ENCODE measurements at places on chromosomes 3 and 15.

DNA sequence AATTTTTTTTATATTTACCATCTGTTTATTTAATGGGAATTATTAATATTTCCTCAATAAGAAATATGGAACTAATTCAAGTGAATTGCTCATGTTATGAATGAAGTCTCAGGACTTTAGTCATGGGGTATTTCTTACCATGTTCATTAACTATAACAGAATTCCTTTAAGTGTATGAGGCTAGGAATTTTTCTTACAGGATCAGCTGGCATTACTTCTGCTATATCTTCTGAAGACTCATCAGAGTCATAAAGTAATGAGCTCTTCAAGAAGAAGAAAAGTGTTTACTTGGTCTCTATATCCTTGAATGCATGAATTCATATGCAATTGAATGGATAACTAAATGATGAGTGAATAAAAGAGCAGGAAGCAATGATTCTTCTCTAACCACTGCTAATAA lies 486.8 kb upstream of the THBS1 start:
- DNase-seq, result no peak

DNA sequence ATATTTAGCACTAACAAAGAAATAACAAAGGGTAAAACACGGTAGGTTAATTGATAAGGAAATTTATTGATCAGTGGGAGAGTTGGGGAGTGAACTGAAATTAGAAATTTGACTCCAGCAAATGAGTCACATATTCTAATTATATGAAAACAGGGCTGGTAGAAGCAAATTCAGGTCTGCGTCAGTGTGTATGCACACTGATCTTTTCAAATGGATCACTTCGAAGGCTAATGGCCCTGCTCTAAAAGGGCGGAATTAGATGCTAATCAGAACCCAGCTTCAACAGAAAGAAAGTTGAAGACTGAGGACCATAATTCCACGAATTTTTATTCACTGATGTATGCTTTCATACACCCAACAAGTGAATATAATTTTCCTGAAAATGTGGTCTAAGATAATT lies 762.4 kb upstream of the DPPA4 start:
- no peak for DNase-seq

DNA sequence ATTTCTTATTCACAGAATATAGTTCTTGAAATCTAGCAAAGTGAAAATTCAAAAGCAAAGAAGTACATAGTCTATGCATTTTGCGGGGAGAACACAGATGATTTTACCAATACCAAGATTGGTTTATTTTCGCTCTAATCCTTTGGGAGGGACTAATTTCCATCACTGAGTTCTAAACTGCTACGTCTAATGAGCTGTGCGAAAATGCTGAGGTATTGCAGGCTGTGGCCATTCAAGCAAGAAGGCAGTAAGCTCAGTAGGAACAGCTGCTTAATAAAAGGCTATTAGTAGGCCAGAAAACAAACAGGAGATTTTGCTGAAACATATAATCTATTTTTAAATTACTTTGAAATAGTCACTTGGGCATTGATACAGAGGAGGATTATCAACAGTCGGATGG lies 379.0 kb downstream of the CNTN4 start:
- DNase-seq, result no peak

GRCh38 chr15:88609344-88610090 lies 11.6 kb upstream of the AEN start:
- DNase-seq, result no peak

DNA sequence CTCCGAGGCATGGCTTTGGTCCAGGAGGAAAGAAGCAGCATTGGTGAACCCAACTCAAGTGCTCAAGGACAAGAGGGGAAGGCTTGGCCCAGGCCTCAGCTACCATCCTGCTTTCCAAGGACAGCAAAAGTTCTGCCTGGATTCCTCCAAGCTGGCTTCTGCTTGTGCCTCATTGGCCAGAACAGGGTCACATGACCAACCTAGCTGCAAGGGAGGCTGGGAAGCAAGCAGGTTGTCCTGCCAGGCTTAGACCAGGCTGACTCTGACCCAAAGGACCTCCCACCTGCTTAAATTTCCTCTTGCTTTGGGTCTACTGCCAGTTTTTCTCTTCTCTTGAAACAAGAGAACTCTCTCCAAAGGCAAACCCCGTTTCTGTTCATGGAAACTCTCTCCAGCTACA lies 70.7 kb downstream of the RPN1 start:
- no peak for DNase-seq

DNA sequence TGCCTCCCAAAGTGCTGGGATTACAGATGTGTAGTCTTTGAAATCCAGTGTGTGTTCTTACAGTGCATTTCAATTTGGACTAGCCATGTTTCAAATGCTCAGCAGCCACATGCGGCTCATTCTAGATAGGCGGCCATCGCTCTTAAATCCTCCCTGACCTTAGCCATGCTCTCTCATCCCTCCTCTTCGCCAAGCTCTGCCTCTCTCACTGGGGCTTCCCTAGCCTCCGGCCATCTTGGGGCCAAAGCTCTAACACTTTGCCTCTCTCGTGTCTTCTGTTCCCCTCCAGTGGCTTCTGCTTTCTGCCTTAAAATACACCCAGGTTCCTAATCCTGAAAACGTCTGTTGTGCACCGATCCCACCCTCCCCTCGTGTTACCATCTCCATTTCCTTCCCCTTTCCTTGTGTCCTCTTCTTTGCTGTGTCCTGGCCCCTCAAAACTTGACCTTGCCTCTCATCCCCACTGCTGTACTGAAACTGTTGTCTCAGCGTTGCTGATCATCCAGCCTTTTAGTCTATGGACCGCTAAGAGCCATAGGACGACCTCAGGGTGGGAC lies 1.4 kb upstream of the GHRL start:
- DNase-seq, result no peak

- DNase-seq, result no peak
Observed at GRCh38 chr3:28280781-28281180, 39.4 kb downstream of the CMC1 start.
